ENCODE measurements at places on chromosomes 2 and 18. TPM values are rescaled to one million over a fixed set of nuclear protein-coding genes. Genes with fewer than 3 reads are reported as not detected.

The TBC1D8 gene
- 11.7 TPM for total RNA-seq

DNA sequence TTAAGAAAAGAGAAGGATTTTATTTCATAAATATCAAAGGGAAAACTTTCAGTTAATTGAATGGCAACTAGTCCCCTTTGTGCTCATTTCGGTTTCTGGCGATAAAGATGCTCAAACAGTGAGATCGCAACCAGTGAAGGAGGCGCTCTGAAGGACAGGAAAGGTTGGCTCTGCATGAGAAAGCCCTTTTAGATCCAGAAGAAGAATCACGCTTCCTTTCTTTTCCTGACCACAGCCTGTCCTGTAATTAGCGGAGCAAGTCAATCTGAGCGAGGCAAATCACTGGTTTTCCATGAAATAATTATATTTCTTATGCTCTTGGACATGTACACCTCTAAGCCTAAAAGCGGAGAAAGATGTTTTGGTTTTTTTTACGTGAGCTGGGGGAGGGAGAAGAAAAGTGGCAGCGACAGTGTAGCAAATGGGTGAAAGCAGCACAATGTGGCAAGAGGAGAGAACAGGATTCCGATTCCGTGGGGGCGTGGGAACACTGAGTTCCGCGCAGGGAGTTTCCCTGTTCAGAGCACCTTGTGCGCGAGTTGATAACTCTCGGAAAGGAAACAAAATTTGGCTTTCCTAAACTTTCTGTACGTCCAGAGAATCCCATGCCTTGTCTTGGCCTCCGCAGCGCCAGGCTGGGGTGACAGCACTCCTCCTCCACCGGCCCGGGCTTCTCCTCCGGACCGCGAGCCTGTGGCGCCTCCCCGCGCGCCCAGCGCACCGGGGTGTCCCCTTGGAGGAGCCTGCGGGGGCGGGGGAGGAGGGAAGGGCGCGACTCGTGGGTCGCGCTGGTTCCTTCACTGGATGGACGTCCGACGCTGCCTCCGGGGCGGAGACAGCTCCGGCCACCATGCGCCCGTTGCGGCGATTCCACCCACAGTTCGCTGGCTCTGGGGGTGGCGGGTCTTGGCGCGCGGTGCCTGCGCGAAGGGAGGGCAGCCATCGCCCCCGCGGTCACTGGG is 620 bp upstream of the SLC9A2 start:
- no peak for DNase-seq

GRCh38 chr2:225017713-225018112 is 24.6 kb downstream of the DOCK10 start:
- no peak for DNase-seq

DNA sequence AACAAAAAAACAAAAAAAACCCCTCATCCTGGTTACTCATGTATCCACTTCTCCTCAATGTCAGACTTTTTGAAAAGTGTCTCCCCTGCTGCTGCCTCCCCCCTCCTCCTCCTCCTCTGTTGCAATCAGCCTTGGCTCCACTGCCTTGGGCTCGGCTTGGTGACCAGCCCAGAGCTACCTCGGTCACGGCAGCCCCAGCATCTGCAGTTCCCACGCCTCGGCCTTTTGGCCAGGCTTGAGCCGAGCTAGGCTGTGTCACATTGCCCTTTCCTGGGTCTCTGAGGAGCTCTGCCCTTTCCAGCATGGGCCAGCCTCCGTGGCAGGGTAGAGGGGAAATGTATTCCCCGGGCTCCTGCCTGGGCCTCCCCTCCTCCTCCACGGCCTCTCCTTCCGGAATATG is 22.7 kb upstream of the INHBB start:
- DNase-seq: no peak

DNA sequence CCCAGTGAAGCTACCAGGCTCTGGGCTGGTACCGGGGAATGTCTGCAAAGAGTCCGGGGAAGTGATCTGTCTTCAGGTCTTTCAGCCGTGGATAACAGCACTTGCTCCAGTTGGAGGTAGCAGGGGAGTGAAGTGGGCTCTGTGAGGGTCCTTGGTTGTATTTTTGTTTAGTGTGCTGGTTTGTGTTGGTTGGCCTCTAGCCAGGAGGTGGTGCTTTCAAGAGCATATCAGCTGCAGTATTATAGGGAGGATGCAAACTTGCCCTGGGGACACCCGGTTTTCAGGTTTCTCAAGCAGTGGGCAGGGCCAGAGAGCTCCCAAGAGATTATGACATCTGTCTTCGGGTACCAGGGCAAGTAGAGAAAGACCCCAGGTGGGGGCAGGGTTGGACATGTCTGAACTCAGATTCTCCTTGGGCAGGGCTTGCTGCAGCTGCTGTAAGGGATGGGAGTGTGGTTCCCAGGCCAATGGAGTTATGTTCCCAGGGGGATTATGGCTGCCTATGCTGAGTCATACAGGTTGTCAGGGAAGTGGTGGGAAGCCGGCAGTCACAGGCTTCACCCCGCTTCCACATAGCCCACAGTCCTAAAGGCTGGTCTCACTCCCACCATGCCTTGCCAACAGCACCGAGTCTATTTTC is 34.4 kb downstream of the ACAA2 start:
- DNase-seq: no peak

All from left lung (tissue), 14 donors.